ENCODE measurements at places on chromosomes 4 and X.

GRCh38 chr4:145665773-145666172 is 14.2 kb upstream of the C4orf51 start:
- DNase-seq = no peak

GRCh38 chr4:28709891-28710290 is 1849.2 kb downstream of the STIM2 start:
- DNase-seq = no peak

GRCh38 chrX:133847340-133847994 is 137.9 kb downstream of the GPC3 start:
- no peak for DNase-seq

DNA sequence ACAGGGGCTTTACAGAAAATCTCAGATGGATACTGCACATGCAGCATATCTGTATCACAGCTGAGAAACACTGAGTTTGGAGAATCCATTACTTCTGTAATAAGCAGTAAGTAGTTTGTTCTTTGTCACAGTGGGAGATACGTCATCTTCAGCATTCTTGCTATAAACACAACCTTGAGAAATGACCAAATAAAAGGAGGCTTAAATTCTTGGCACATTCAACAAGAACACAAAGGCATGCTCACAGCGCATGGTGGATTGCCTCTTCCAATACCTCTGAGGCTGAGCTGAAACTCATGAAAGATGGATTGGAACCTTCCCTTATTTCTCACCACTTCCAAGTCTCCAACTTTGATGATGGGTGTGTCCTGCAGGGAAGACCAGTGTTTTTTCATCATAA is 54.5 kb downstream of the ANXA5 start:
- no peak for DNase-seq

DNA sequence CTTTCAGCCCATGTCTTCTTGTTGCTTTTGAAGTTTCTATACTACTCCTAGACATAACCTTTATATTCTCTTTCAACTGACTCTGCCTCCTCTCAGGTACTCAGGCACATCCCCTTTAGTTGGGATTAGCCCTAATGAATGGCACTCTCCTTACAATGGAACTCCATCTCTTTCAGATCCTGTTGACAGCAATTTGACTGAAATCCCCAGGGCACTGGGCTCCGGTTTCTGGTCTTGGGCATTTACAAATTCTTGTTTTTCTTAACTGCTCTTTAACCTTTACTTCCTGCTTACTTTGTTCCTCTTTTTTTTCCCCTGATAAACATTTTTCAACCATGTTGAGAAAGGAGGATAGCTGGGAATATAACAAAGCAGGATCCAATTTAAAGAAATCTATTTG is 68.9 kb downstream of the ENOX2 start:
- no peak for DNase-seq

GRCh38 chr4:1767770-1768366 is 25.2 kb upstream of the FGFR3 start:
- DNase-seq = no peak

- DNase-seq = no peak
Measured at GRCh38 chr4:106650701-106651100, 282.1 kb upstream of the GIMD1 start.

DNA sequence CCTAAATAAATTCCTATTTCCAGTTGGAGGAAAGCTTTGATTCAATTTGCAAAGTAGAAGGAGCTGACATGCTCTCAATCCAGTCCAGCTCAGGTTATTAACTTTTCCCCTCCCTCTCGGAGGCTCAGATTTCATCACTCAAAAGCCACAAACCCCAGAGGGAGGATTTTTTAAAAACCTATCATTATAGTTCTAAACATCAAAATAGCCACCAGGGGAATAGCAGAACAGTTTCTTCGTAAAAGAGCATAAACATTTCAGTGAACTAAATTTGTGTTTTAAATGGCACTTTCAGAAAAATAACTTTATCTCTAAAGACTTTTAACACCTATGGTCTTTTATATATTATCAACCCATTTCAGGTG is 8.8 kb downstream of the GPRIN3 start:
- DNase-seq = no peak

DNA sequence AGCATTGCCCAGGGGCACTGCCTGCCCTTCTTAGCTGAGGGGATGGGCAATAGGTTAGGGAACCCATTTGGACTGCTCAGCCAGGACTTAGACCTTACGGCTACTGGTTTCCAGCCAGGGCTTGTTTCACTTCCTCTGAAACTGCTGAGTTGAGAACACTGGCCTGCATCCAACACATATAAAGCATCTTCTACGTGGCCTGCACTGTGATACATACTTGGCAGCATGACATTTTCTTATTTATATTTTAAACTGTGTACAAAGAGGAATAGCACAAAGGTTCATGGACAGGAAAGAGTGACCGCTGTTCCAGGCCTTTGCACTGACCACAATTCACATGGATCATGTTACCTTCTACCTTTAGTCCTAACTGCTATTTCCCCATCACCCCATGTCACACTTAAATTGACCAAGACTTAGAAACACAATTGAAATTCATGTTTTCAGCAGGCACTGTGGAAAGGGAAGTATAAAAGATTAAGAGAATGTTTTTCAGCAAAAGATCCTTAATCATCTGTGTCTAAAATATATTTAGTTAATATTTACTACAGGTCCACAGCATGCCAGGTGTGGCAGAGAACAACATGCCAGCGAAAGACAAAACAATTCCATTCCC is 43.7 kb downstream of the NLGN4X start:
- peak; percentile 4 for DNase-seq
